ENCODE measurements at places on chromosomes 3 and 15.
A peak's percentile ranks its signal among the peaks of the same experiment; 100 is the strongest.

- no peak for DNase-seq
These were observed 47.4 kb downstream of the SHQ1 start for GRCh38 chr3:72800869-72801268.

DNA sequence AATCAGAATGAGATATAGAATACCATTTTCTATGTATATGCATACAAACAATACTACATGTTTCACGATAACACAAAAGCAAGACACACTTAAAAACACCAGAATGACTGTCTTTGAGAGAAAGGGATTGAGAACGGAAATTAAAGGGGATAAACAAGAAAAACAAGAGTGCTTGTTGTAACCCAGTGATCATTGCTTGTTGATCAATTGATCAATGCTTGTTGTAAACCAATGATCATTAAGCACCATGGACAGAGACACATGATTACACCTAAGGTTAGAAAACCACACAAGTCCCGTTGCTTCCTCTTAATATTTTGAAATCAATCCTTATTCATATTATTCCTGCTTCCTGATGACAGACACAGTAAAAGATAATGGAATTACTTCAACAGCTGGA lies 1.1 kb upstream of the OR4F15 start:
- DNase-seq = no peak

GRCh38 chr3:26091626-26092025 lies 301.7 kb downstream of the OXSM start:
- DNase-seq = no peak

DNA sequence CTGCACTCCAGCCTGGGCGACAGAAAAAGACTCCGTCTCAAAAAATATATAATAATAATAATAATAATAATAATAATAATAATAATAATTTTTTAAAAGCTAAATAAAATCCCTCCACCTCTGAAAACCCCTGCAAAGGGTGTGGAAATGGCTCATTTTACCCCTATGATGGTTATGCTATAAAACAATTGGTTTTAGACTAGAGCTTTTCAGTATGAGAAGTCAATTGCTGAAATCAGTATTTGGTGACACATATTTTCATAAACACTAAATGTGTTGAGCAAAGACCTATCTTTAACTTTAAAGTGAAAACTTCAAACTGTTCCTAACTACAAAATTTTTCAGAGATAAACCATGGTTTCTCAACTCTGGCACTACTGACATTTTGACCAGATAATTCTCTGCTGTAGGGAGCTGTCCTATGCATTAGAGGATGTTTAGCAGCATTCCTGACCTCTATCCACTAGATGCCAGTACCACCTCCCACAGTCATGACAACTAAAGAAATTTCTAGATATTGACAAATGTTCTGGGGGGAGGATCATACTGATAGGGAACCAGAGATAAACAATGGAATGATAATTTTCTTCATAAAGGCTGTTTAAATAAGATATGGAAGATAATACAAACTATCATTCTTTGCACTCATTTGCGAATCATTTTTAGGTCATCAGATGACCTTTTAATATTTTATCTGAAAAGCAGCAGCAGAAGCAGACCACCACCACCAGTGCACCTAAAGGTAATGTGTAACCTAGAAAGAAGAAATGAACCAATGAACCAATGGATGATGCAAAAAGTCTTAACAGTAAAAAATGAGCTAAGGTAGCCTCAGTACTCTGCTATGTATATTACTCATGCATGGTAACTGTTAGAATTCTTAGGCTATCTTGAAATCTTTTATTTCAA lies 13.8 kb downstream of the PTPN9 start:
- DNase-seq = no peak

GRCh38 chr3:113743006-113743630 lies 2.9 kb downstream of the NAA50 start:
- no peak for DNase-seq

DNA sequence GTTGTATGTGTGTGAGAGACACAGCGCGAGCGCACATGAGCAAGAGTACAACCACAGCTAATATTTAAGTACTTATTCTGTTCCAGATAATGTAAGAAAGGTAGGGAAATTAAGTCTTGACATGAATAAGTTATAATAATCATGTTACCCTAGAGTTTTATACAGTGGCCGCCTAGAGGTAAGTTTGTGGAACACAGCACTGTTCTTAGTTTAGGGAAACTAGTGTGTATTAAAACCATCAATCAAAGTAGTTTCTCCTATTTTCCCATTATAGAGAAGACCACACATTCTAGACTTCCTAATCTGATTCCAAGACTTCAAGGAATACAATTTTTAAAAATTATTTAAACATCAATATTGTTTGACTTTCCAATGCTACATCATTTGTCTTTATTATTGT lies 9.5 kb downstream of the ALDH1A2 start:
- no peak for DNase-seq

DNA sequence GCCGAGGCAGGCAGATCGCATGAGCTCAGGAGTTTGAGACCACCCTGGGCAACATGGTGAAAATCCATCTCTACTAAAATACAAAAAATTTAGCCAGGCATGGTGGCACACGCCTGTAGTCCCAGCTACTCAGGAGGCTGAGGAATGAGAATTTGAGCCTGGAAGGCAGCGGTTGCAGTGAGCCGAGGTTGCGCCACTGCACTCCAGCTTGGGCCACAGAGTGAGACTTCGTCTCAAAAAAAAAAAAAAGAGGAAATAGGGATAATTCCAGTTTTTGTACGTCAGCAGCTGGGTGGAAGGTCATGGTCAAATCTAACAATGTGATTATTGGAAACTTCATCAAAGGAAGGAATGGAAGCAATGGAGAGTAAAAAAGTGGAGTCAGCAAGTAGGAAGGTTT lies 3.1 kb downstream of the CMC1 start:
- no peak for DNase-seq

DNA sequence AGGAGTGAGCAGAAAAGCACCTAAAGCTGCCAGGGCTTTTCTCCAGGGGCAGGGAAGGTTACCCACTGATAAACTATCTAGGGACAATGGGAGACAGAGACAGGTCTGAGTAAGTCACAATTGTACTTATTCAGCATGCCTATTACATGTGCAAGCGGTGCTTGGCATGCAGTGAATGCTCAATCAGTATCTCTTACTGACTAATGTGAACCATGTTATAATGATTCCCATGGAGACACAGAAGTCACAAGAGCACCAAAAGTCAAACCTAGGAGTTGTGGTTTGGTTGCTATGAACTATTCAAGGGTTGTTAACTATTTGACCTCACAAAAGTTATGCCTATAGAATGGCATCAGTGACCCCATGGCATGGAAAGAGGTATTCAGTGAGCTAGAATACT lies 50.0 kb upstream of the RASGRP1 start:
- DNase-seq = no peak

GRCh38 chr3:45796902-45797637 lies 734 bp upstream of the SLC6A20 start:
- DNase-seq = no peak

DNA sequence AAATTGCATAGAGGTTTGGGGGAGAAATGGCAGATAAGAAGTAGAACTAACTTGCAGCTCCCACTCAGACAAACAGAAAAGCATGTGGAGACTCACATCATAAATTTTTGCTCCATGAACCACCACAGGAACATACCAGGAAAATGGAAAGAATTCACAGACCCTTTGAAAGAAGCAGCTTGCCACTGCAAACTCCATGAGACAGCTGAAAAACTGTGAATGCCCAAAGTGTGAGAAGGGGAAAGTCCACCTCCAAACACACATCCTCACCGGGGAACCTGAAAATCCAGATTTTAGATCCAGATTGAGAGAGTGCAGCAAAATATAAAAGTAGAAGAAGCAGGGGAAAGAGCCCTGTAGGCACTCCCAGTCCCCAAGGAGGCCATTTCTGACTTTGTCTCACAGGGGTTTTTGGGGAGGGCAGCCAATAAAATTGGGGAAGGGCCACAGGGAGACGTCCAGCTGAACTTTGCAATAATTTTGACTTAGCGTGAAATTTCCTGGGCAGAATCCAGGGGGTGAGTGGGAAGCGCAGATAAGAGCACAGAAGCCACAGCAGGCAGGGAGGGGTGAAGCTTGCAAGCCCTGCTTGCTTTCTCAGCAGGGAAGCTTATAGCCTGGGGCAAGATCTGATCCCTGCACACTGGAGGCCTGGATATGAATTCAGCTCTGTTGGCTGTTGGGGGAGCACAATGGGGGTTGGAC lies 183.4 kb upstream of the UBE2E2 start:
- peak; percentile 36 for DNase-seq

DNA sequence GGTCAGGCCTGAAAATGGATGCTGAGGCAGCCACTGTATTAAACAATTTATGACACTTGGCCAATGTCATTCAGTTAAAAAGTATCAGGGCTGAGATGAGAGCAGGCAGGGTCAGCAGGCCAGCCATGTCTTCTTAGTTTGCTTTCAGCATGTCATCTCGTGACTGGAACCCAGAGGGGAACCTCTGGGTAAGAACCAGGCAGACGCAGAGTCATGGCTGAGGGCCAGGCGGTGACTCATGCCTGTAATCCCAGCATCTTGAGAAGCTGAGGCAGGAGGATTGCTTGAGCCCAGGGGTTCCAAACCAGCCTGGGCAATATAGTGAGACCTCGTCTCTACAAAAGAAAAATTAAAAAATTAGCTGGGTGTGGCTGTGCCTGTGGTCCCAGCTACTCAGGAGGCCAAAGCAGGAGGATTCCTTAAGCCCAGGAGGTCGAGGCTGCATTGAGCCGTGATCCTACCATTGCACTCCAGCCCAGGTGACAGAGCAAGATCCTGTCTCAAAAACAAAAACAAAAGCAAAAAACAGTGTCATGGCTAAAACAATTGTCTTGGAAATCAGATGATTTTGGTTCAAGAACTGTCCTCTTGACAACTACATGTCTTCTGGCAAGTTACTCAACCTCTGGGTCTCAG lies 11.7 kb downstream of the BCL2L10 start:
- DNase-seq = peak; percentile 97

DNA sequence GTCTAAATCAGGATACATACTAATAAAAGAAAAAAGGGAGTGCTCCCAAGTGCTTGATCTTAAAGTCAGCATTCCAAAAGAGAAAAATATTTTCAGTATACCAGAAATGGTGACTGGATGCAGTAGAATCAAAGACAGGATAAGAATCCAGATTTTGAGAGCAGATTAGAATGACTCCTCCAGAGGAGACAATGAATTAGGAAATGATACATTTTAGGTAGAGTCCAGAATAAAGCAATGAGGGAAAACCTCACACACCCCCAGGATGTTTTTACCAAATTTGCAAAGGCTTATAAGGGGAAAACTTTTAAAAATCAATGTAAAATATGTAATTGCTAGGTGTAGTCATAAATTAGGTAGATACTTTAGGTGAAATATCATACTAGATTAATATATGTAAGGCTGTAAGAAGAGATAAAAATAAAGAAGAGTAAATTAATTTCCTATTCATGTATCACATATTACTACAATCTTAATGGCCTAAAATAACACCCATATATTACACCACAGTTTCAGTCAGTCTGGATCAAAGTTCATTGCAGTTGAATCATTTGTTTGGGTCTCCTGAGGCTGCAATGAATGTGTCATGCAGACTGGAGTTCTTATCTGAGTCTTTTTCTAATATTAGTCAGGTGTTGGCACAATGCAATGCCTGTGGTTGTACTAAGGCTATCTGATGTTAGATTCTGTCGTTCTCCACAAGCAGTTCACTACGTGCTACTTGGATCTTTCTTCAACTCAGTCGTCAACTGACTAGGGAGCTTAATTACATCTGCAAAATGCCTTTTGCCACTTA lies 547.8 kb upstream of the EPHA6 start:
- DNase-seq = no peak

DNA sequence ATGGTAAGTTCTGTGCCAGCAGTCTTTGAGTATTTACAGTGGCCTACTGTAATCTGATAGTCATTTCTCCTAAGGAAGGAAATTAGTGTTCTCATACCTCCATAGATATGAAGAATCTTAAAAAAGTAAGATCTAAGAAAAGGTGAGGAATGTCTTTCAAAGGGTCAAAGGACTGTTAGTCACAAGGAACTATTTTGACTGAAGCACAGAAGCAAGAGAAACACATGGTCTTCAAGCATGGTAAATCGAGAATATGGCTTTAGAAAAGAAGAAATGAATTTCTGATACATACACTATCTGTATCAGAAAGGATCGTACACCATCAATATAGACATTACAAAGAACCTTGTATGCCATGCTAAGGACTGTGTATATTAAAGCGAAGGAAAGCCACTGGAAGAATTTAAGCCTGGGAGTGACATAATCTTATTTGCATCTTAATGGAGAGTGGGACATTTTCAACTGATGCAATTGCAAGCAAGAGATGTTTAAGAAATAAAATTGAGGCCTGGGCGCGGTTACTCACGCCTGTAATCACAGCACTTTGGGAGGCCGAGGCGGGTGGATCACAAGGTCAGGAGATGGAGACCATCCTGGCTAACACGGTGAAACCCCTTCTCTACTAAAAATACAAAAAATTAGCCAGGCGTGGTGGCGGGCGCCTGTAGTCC lies 5.5 kb upstream of the ACAP2 start:
- no peak for DNase-seq

DNA sequence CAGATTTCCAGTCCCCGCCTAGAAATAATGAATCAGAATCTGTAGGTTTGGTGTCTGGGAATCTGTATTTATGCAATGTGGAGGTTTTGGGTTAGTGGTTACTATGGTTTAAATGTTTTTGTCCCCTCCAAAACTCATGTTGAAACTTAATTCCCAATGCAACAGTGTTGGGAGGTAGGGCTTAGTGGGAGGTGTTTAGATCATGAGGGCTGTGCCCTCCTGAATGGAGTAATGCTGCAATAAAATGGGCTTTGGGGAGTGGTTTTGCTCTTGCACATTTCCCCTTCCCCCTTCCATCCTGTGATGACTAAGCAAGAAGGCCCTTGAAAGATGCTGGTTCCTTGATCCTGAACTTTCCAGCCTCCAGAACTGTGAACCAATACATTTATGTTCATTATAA lies 9.2 kb upstream of the RFC4 start:
- DNase-seq = peak; percentile 47

GRCh38 chr3:197151580-197151979 lies 122.0 kb upstream of the MELTF start:
- DNase-seq = peak; percentile 69

DNA sequence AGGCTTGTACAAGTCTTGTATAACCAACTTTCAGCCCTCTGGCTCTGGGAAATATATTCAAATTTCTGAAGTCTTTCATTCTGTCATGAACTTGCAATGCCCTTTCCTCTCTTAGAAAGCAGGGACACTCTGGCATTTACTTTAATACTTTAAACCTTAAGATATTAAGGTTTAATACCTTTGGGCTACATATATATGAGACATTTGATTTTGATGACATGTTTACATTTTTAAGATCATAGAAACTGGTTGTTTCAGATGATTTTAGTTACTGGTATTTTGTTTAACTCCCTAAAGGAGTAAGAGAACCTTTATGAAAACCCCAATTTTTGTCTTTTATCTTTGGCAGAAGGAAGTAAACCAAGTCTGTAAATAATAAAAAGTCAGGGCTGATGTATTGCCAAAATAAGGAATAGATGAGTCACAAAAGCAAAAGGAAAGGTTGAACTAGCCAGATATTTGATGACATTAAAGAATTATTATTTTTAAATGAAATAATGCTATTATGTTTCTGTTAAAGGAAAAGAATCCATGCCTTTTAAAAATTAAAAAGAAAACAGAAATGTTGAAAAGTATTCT lies 579.0 kb upstream of the CBLB start:
- DNase-seq = no peak
